ENCODE measurements at places on chromosomes 12 and 14.

- peak; percentile 56 for DNase-seq
These were observed 27.6 kb upstream of the GALNT9 start for GRCh38 chr12:132356691-132357622.

- DNase-seq: no peak
These were observed 142.1 kb downstream of the TTC7B start for GRCh38 chr14:90674043-90674670.

- DNase-seq: peak; percentile 25
These were observed 56.7 kb upstream of the BICD1 start for GRCh38 chr12:32049956-32050355.

GRCh38 chr12:126862500-126862899, 1404.5 kb upstream of the TMEM132C start:
- DNase-seq: no peak

GRCh38 chr14:93051600-93052546, 63.9 kb downstream of the ITPK1 start:
- no peak for DNase-seq

GRCh38 chr12:58262796-58263195, 321.4 kb downstream of the ATP23 start:
- no peak for DNase-seq

- DNase-seq: no peak
These were observed 117.7 kb upstream of the FRMD6 start for GRCh38 chr14:51533872-51534553.

DNA sequence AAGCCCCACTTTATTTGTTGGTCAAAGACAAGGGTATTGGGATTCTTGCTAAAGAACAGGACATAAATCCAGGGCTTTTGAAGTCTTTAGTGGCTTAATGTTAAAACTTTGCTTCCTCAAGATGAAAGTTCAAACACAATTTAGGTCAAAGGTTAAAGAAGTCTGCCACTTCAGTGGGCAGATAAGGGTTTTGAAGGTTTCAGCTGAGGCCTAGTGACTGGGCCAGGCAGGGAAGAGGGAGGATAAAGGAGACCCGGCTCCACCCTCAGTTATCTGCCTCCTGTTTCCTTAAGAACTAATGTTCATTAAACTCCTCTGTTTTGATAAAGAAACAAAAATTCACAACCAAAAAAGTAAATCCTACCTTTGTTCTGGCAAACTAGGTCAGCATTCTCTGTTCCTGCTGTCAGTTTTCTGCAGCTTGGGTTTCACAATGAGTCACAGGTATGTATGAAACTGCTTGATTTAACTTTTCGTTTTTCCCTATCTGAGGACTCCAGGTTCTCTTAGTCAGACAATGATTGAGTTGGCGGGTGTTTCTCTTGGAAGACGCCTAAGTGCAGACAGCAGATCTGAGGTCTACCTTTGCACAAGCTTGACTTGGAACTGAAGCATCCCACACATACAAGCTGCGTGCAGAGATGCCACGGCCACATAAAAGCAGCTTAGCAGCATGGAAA, 208.3 kb downstream of the EXOC5 start:
- DNase-seq: no peak

DNA sequence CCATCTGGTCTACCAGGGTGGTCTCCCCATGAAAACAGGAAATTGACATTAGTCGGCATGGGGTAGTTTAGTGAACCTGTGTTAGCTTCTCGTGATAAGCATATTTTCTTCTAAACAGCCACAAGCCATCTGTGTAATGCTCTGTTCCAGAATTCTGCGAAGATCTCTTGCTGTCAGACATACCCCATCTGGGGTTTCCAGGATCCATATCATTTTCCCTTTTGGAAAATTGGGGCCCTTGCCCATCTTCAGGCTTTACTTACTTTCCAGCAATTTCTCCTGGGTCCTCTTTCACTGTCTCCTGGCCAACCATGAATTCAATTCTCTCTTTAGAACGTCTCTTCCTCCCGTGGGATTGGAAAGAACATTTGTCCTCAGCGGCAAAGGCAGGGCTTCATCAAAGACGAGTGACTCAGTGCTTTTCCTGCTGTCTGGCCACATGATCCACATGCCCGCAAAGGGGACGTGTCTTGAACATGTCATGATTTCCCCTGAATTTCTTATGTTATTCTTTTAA, 21.4 kb upstream of the NCOR2 start:
- DNase-seq: peak; percentile 66

GRCh38 chr14:105473033-105473676, 1.5 kb upstream of the CRIP2 start:
- no peak for DNase-seq

DNA sequence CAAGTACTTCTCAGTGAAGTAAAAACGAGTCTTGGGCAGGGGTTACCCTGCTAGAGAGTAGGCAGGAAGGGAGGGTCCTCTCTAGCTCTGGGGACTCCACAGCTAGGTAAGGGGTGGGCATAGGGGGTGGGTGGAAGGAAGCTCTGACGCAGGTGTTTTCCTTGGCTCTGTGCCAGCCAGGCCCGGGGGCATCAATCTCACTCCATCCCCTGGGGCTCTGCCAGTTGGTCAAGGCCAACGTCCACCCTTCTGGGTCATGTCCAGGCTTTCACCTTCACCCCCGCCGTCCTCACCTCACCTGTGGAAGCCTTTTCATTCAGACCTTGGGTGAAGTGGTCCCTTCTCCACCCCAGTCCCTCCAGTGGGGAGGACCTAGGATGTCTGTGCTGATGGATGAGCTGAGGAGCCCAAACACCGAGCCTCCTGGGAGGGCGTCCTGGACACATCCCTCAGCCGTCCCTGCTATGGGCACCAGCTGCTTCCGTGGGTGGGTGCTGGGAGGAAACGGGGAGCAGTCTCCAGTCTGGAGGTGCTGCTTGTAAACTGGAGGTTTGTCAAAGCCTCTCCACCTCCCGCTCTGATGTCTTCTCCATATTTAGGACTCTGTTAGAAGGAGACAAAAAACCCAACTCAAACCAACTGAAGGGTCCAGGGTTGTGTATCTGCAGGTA, 71.5 kb upstream of the SFSWAP start:
- no peak for DNase-seq

DNA sequence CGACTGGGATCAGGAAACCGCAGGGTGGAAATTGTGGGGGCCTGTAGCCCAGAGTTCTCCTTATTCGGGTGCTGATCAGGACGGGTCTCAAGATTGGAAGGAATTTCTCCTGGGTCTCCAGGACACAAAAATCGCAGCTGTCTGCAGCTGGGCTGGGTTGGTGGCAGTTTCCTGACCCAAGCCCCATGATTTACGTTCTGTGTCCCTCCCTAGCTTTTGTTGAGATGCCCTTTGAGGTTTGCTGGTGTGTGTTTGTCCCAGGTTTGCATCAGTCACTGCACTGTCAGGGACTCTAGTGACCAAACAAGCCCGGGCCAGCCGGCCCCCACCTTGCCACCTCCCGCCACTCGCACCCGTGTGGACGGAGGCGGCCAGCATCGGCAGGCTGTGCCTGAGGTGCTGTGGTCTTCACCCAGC, 89.5 kb downstream of the FBXL14 start:
- DNase-seq: no peak

- no peak for DNase-seq
These were observed 136.1 kb downstream of the PAPOLA start for GRCh38 chr14:96638041-96638855.

GRCh38 chr14:21734457-21735074, 60.9 kb upstream of the OR4E1 start:
- DNase-seq: peak; percentile 22

GRCh38 chr12:41465526-41465925, 277.4 kb downstream of the PDZRN4 start:
- no peak for DNase-seq

DNA sequence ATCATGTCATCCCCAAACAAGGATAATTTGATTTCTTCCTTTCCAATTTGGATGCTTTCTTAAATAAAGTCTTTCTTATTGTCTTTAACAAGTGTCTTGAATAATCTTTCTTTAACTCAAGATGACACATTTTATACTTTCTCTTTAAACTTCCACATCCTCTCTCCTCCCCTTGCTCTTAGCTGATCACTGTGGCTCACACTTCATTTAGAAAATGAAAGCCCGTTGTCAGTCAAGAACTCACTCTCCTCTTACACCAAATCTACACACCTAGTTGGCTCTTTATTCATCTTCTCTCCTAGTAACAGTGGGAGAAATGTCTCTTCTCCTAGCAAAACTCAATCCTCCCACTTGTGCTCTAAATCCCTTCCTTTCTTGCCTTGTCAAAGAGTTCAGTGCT, 10.4 kb upstream of the RMST start:
- no peak for DNase-seq

DNA sequence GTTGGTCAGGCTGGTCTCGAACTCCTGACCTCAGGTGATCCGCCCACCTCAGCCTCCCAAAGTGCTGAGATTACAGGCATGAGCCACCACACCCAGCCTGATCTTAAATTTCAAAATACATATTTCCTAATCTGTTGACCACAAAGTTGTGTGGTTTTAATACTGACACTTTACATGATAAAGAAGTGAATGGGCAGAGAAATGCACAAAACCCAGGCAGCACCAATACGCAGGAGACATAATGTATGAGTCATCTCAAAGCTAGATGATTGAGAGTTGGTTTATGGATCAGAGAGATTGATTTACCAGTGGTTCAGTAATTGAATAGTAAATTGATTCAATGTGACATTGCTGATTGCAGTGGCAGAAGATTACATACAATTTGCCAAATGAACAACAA, 19.2 kb upstream of the PPP2R5E start:
- no peak for DNase-seq

GRCh38 chr12:105832806-105833205, 305.9 kb downstream of the NUAK1 start:
- DNase-seq: no peak

DNA sequence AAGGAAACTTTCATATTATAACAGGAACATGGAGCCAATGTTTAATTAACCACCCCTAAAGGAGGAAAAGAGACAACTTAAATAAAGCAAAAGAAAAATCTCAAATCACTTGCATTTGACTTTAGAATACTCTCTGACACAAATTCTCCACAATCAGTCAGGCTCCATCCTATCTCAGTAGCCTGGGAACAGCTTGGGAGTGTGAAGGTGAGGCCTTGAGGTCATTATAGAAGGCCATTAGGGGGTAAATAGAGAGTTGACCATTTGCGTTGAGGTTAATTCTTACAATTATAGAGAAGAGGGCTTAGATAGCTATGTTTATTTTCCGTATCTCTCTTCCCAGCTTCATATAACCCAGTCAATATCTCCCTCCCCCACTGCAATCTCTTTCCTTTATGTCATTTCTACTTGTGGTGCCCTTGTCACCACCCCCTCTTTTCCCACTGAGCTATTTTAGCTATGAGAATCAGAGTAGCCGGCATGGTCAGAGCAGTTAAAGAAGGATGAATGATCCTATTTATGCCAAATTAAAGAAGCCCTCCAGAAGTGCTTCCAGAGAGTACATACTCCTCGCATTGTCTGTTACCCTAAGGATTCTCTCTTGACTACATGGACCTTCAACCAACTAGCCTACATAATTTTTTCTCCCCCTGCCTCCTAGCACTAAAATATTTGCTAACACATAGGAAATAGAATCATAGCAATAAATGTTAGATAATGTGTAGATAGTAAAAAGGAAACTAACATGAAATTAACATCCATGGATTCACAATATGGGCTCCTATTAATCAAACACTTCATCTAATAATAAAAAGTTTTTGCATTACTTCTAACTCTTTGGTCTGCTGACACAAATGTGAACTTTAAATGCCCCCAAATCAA, 135.2 kb upstream of the KRR1 start:
- DNase-seq: no peak

DNA sequence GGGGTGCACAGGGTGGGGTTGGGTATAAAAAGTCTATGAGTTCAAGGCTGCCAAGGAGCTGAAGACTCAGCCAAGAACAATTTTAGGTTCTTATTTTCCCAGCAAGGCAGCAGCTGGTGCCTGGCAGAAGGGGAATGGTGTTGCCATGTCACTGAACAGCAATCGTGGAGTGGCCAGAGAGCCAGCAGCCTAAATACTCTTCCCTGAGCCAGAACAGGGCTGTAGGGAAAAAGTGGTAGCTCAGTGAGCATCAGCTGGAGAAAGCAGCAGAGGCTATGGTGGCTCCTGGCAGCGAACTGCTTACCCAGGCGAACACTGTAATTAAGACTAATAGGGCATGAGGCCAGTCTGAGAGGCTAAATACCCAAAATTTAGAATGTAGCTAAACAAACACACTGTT, 334.9 kb downstream of the RMST start:
- no peak for DNase-seq

- no peak for DNase-seq
These were observed 12.0 kb upstream of the SLC2A14 start for GRCh38 chr12:7884689-7885088.

GRCh38 chr12:108065069-108065468, 64.0 kb upstream of the WSCD2 start:
- no peak for DNase-seq

DNA sequence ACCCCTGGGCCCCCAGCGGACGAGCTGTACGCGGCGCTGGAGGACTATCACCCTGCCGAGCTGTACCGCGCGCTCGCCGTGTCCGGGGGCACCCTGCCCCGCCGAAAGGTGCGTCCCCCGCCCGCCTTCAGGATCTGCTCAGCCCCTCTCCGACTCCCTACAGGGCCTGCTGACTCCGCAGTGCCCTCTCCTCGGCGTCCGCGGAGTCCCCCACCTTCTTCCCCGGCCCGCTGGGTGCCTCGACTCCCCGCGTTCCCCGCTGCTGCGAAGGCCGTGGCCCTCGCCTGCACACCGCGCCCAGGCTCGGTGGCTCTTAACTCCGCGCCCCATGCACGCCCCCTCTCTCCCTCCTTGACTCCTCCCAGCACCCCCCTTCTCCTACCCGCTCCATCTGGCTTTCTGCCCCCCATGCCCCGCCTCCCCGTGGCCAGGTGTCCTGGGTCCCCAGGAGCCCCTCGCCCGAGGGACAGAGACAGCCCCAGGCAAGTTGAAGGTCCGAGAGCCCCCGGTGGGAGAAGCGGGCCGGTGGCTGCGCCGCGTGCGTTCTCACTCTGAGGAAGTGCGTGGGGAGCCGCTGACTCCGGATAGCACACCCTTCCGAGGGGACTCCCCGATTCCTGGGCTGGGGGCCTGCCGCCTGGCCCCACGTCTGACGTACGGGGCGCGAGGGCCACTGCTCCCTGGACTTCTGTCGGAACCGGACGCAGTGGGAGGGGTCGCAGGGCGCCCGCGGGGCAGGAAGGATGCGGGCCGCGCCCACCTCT, 594 bp downstream of the TAMALIN start:
- no peak for DNase-seq

GRCh38 chr14:26841920-26842741, 244.3 kb upstream of the NOVA1 start:
- DNase-seq: peak; percentile 99
